ENCODE measurements at places on chromosomes 1 and 21.

DNA sequence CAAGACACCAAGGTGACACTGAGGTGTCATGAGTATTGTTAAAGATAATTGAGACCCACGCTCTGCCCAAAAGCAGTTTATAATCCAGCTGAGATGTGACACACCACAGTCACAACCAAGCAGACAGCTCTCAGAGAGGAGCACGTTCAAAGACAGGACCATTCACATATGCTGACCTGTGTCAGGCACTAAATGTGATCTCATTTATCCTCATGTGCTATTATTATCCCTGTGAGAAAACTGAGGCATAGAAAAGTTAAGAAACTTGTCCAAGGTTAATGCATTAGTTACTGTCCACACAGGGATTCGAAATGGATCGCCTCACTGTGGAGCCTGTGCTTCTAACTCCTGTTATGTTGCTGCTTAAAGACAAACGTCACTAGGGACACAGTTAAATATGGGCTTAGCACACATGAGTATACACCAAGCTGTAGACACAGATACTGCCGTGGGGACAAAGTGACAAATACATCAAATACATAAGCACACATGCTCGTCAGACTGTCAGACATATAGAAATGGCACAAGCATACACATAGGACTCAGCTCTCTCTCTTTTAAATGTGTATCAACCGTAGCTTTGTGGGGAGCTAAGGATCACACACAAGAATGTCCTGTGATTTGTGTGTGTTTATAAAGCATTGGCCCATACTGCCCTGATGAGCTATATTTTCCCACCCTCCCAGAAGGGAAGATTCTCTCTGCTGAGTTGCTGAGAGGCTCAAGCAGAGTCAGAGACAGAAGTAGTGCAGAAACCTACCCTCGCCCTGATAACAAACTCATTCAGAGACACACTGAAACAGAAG is 3.5 kb upstream of the IGSF8 start:
- H3K4me3 ChIP-seq: no peak overlapping the region
- DNase-seq: no peak
- peaks cover 33% of the 10 kb centered on the region for H3K4me1 ChIP-seq
- H3K27ac ChIP-seq: peak overlapping the region; percentile 4

DNA sequence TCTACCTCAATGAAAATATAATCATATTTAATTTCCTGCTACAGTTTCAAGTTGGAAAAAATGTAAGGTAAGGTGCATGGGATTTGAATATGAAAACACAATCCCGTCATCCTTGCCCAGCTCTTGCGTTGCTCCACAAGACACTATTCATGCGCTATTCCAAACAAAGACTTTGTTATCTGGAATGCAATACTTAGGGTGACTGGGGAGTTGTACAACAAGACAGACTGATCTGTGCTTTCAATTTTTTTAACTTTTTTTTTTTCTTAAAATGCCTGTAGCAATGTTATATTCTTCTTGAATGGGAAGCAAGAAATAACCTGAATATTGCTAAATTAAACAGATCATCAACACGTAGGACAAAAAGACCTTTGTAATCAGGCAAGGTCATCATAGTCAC is 1077.2 kb downstream of the TTLL7 start:
- no peak overlapping the region for H3K27ac ChIP-seq
- H3K4me3 ChIP-seq: no peak overlapping the region
- peaks cover 2% of the 10 kb centered on the region for H3K27me3 ChIP-seq
- peaks cover 28% of the 10 kb centered on the region for H3K4me1 ChIP-seq

GRCh38 chr1:38102636-38103035 is 56.0 kb upstream of the POU3F1 start:
- H3K36me3 ChIP-seq: peaks cover 13% of the 10 kb centered on the region
- no peaks in the 10 kb centered on the region for H3K4me1 ChIP-seq
- peaks cover 3% of the 10 kb centered on the region for H3K27me3 ChIP-seq
- H3K4me3 ChIP-seq: no peak overlapping the region

- H3K27me3 ChIP-seq: no peaks in the 10 kb centered on the region
- peaks cover 19% of the 10 kb centered on the region for H3K36me3 ChIP-seq
- peaks cover 28% of the 10 kb centered on the region for H3K4me1 ChIP-seq
Observed at GRCh38 chr1:172605641-172606040, 53.3 kb upstream of the FASLG start.

GRCh38 chr1:41498804-41499203 is 14.3 kb upstream of the EDN2 start:
- DNase-seq: no peak
- H3K4me1 ChIP-seq: peaks cover 2% of the 10 kb centered on the region
- H3K27ac ChIP-seq: no peak overlapping the region
- peaks cover 16% of the 10 kb centered on the region for H3K27me3 ChIP-seq

DNA sequence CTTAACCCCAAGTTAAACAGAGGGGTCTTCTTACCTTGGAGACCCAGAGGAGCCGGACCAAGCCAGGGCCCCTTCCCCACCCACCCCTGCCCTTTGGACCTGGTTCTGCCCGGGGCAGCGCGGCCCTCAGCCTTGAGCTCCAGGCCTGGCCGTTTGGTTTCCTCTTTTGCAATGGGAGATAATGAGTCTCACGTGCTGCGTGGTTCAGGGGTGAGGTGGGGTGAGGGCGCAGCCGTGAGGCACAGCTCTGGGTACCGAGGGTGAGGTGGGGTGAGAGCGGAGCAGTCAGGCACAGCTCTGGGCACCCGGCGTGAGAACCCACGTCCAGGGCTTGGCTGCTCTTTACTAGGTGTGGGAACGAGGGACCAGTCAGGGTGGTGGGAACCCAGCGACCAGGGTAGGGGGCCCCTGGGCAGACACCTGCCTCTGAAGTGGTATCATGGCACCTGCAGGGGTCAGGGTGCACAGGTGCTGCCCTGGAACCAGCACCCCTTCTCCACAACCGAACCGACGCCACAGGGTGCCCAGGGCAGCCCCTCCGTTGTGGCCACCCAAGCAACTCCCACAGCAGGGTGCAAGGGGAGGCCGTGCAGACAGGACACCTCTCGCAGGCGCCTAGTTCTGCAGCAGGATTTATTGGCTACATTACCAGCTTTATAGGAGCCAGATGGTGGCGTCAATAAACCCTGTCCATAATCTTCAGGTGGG is 182.2 kb downstream of the PRDM16 start:
- H3K36me3 ChIP-seq: no peaks in the 10 kb centered on the region
- peaks cover 34% of the 10 kb centered on the region for H3K4me1 ChIP-seq
- H3K27ac ChIP-seq: no peak overlapping the region

DNA sequence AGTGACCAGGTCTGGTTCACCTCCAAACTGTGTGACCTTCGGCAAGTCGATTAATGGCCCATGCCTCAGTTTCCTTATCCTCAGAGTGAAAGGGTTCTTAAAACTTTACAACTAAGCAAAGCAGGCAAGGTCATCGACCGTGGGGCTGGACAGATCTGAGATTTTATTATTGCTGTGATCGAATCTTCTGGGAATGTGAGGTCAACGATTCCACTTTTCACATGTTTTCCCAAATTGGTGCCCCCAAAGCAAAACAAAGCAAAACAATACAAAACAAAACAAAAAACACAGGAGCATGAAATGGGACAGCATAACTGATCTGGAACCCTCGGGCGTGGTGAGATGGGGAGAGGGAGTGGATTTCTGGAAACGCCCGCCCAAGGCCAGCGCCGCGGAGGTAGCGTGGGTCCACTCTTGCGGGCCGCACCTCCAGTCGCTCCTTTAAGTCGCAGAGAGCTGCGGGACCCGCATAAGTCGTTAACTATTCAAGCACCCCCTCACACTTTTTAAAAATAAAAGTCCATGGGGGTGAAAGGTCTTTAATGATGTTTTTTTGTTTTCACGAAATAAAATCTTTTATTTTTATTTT is 4.2 kb upstream of the TBX15 start:
- H3K27me3 ChIP-seq: peaks cover 29% of the 10 kb centered on the region
- no peaks in the 10 kb centered on the region for H3K36me3 ChIP-seq
- peaks cover 40% of the 10 kb centered on the region for H3K4me1 ChIP-seq

- no peak for DNase-seq
- H3K4me1 ChIP-seq: peaks cover 39% of the 10 kb centered on the region
- H3K27me3 ChIP-seq: no peaks in the 10 kb centered on the region
- peak overlapping the region; percentile 98 for H3K27ac ChIP-seq
- no peak overlapping the region for H3K4me3 ChIP-seq
Observed at GRCh38 chr1:28928314-28928941, 14.1 kb downstream of the EPB41 start.

- H3K27me3 ChIP-seq: no peaks in the 10 kb centered on the region
- no peaks in the 10 kb centered on the region for H3K36me3 ChIP-seq
- no peaks in the 10 kb centered on the region for H3K4me1 ChIP-seq
- no peak overlapping the region for H3K4me3 ChIP-seq
- no peak for DNase-seq
Observed at GRCh38 chr21:22225299-22225698, 1227.1 kb downstream of the NCAM2 start.

DNA sequence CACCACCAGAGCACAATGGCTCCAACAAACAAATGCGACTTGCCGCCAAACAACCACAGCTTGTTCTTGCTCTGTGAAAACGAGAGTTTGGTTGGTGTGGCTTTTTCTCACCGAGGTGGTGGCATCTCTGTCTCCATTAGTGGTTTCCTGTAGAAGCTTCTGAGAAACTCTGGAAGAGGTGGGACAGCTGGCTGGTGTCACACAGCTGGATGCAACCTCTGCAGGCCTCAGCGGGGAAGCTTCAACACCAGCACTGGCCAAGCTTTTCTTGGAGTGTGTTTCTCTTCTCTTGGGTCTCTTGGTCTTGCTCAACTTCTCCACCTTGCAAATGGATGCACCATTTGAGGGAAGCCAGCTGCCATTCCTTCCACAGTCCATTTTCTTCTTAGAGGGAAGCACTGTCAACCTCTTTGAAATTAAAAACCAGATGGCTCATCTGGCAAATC is 124.8 kb downstream of the KCNN3 start:
- no peak overlapping the region for H3K27ac ChIP-seq
- no peak for DNase-seq
- no peaks in the 10 kb centered on the region for H3K4me1 ChIP-seq
- H3K27me3 ChIP-seq: peaks cover 3% of the 10 kb centered on the region

DNA sequence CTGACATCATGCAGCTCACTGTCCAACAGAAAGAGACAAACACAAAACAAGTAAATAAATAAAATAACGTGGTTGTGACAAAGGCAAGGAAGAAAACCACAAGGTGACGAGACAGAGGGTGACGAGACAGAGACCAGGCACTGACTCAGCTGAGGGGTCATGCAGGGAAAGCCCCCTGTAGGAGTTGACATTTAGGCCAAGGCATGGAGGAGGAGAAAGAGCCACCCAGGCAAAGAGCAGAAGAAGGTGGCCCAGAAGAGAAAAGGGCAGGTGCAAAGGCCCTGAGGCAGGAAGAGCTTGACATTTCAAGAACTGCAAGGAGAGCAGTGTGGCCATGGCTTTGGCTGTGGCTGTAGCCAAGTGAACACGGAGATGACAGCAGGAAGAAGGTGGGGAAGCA is 65.1 kb upstream of the ID3 start:
- peaks cover 12% of the 10 kb centered on the region for H3K4me1 ChIP-seq
- peaks cover 5% of the 10 kb centered on the region for H3K36me3 ChIP-seq
- H3K27me3 ChIP-seq: peaks cover 24% of the 10 kb centered on the region
- no peak for DNase-seq
- no peak overlapping the region for H3K4me3 ChIP-seq
- no peak overlapping the region for H3K27ac ChIP-seq

- no peak overlapping the region for H3K4me3 ChIP-seq
- peaks cover 3% of the 10 kb centered on the region for H3K36me3 ChIP-seq
- H3K27me3 ChIP-seq: no peaks in the 10 kb centered on the region
- no peak overlapping the region for H3K27ac ChIP-seq
- no peak for DNase-seq
Observed at GRCh38 chr1:111275079-111275478, 15.6 kb upstream of the CHIA start.

DNA sequence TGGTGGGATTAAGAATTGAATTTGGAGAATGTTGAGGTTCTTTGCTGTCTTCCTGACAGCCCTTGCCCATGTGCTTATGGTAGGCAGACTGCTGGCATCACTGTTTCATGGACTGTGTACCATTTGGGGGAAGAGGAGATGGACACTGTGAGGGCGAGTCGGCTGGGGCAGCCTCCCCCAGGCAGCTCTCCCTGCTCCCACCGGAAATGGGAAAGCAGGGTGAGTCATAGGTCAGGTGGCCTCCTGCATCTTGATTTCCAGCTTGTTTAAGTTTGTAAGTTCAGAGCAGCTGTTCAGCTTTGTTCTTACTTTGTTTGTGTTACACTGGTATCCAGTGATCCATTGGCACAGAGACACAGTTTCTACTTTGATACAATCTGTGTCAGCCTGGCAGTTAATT is 87.2 kb upstream of the CNIH3 start:
- no peaks in the 10 kb centered on the region for H3K27me3 ChIP-seq
- no peaks in the 10 kb centered on the region for H3K4me1 ChIP-seq
- no peak overlapping the region for H3K4me3 ChIP-seq
- H3K27ac ChIP-seq: no peak overlapping the region
- no peaks in the 10 kb centered on the region for H3K36me3 ChIP-seq

- peaks cover 2% of the 10 kb centered on the region for H3K27me3 ChIP-seq
- no peak overlapping the region for H3K4me3 ChIP-seq
- no peaks in the 10 kb centered on the region for H3K4me1 ChIP-seq
Observed at GRCh38 chr1:18528616-18529015, 47.9 kb downstream of the KLHDC7A start.

- DNase-seq: no peak
- H3K27me3 ChIP-seq: peaks cover 9% of the 10 kb centered on the region
- no peak overlapping the region for H3K4me3 ChIP-seq
- no peak overlapping the region for H3K27ac ChIP-seq
Observed at GRCh38 chr1:31416101-31416736, 3.2 kb downstream of the SERINC2 start.

DNA sequence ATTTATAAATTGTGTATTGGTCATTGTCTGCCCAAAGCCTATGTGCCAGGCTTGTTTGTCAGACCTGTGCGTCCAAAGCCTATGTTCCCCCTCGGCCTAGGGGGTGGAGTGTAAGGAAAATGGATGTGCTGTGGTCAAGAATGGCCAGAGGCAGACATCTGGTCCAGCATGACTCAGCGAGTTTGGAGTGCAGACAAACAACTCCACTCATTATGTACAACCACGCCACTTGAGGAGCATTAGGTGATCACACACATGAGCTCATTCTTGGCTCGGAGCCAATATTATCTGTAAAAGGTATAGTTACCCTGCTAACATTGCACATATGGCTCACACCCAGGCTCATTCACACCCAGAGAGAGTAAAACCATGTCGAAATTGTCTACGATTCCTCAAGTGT is 1047.6 kb upstream of the ADGRL4 start:
- no peak overlapping the region for H3K27ac ChIP-seq
- H3K4me1 ChIP-seq: no peaks in the 10 kb centered on the region
- peaks cover 4% of the 10 kb centered on the region for H3K27me3 ChIP-seq
- no peaks in the 10 kb centered on the region for H3K36me3 ChIP-seq
- H3K4me3 ChIP-seq: no peak overlapping the region

GRCh38 chr1:6011946-6012258 is 19.7 kb upstream of the NPHP4 start:
- DNase-seq: no peak
- no peak overlapping the region for H3K27ac ChIP-seq
- no peak overlapping the region for H3K4me3 ChIP-seq

GRCh38 chr1:55725378-55725777 is 510.2 kb upstream of the USP24 start:
- no peak for DNase-seq
- no peaks in the 10 kb centered on the region for H3K4me1 ChIP-seq
- H3K4me3 ChIP-seq: no peak overlapping the region
- H3K27me3 ChIP-seq: peaks cover 3% of the 10 kb centered on the region

- no peak overlapping the region for H3K4me3 ChIP-seq
- H3K36me3 ChIP-seq: no peaks in the 10 kb centered on the region
Observed at GRCh38 chr1:16088351-16088911, 15.0 kb upstream of the FAM131C start.

- H3K4me3 ChIP-seq: peak within 1 kb of the TSS; percentile 82
- peaks cover 9% of the 10 kb centered on the region for H3K36me3 ChIP-seq
- peak; percentile 51 for DNase-seq
- H3K27me3 ChIP-seq: peaks cover 24% of the 10 kb centered on the region
- peak within 1 kb of the TSS; percentile 11 for H3K27ac ChIP-seq
- peaks cover 22% of the 10 kb centered on the region for H3K4me1 ChIP-seq
Observed at GRCh38 chr21:41953831-41954653, at the start of gene C2CD2. Gene C2CD2 (minus strand): TSS chr21:41954018. CDS start chr21:41953648, 370 bp downstream.

- no peaks in the 10 kb centered on the region for H3K4me1 ChIP-seq
- H3K36me3 ChIP-seq: no peaks in the 10 kb centered on the region
- peaks cover 6% of the 10 kb centered on the region for H3K27me3 ChIP-seq
- no peak for DNase-seq
Observed at GRCh38 chr1:53130598-53130877, 11.9 kb downstream of the SLC1A7 start.
